Vagina (tissue), 2 donors: ENCODE measurements at places on chromosomes 5 and 9. TPM values are rescaled to one million over a fixed set of nuclear protein-coding genes. Genes with fewer than 3 reads are reported as not detected.

- DNase-seq: no peak
These were observed 50.8 kb upstream of the NOTCH1 start for GRCh38 chr9:136596630-136597031.

- DNase-seq: no peak
These were observed 78.6 kb downstream of the PTPN3 start for GRCh38 chr9:109419531-109419930.

- DNase-seq: peak; percentile 70
These were observed 25.7 kb downstream of the SYK start for GRCh38 chr9:90827181-90827871.

DNA sequence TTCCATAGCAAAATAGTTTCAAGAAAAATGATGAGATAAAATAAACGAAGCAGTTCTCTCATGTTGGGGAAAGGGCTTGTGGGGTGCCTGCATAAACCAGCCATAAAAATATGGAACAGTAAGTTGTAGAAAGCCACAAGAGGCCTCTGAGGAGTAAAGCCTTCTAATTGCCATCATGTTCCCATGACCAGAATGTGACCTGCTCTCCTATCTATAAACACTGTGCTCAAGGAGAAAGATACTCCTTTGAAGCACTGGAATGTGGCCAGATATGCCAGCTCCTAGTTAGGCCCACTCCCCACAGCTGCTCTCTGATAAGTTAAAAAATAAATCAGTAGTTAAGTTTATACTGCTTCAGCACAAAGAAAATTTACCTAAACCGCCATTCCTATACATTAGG lies 65.8 kb downstream of the SETX start:
- DNase-seq: no peak

The SLC25A48 gene
- total RNA-seq: 0.49 TPM
